ENCODE measurements at places on chromosomes 7 and 10. TPM values are rescaled to one million over a fixed set of nuclear protein-coding genes. Genes with fewer than 3 reads are reported as not detected.

GRCh38 chr7:105298439-105298894 lies 90.3 kb downstream of the SRPK2 start:
- DNase-seq, result no peak

- DNase-seq, result no peak
Measured at GRCh38 chr7:104327938-104328295, 486 bp upstream of the LHFPL3 start.

DNA sequence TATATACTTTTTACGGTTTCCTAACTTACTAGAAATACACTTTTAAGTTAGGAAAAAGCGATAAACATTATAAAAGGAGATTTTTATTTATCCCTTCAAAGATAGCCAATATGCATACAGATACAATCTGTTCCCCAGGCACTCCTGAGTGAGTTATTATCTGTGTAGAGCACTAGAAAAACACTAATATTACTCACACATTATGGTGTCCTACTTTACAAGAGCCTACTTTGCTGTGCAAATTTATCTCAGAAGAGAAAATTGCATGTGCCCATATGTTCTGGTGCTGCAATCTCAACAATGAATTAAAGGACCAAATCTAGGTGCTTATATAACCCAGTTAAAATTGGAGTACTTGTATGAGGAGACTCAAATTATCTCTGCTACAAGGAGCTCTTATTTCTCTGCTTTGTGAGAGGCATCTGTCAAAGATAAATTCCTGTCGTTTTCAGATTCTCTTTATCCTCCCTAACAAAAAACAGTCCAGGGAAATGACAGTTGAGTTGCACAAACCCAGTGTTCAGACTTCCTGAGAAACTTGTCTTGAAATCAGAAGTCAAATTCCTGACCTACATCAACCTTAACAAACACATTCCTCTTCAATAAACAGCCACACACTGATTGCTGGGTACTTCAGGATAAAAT lies 28.9 kb downstream of the CPA1 start:
- DNase-seq, result no peak

DNA sequence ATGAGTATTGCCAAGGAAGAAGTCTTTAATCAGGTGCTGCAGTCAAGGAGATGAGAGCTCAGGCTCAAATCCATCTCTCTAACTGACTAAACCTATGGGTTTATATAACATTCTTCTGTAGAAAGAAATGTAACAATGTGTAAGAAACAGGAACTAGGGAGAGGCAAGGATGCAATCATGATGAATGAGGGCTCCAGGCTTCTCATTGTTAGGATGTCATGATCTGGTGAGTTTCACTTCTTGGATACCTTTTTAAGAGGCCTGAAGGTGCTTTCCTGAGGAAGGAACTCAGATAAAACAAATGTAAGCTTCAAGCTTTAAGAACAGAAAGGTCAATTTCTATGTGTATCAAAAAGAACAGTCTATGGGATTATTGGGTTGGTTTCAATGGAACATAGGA lies 30.8 kb upstream of the SCIN start:
- DNase-seq, result no peak

GRCh38 chr7:103718482-103719061 lies 270.9 kb downstream of the RELN start:
- DNase-seq, result no peak

- DNase-seq, result no peak
Measured at GRCh38 chr7:2626498-2627117, 5.2 kb upstream of the TTYH3 start.

GRCh38 chr7:148854983-148855382 lies 29.1 kb downstream of the EZH2 start:
- peak; percentile 19 for DNase-seq

DNA sequence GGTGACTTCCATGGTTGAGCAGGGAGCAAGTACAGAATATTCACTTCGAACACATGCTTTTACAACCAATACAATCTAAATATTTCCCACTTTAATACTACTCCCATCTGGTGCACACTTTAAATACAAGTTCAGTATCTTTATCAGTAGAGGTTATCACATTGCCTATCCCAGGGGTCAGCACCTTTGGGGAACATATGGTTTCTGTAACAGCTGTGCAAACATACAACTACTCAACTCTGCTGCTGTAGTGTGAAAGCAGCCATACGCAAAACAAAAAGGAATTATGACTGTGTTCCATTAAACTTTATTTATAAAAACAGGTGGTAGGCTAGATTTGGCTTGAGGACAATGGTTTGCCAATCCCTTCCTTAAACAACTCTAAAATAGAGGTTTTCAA lies 157.5 kb downstream of the XPNPEP1 start:
- DNase-seq, result peak; percentile 43

Gene CALHM1
- total RNA-seq, result not detected

Gene IFIT1B
- not detected for total RNA-seq

Gene SLC26A5
- total RNA-seq, result not detected

Gene DNAH11
- total RNA-seq, result under 0.01 TPM

Gene HMX2
- not detected for total RNA-seq

Gene NRG3
- total RNA-seq, result not detected

All from LHCN-M2 (cell line).